ENCODE measurements at places on chromosomes 6 and 20. TPM values are rescaled to one million over a fixed set of nuclear protein-coding genes. Genes with fewer than 3 reads are reported as not detected.

- DNase-seq: no peak
These were observed 4.0 kb upstream of the UBD start for GRCh38 chr6:29563435-29563965.

Gene DLL1
- 25.0 TPM for total RNA-seq

DNA sequence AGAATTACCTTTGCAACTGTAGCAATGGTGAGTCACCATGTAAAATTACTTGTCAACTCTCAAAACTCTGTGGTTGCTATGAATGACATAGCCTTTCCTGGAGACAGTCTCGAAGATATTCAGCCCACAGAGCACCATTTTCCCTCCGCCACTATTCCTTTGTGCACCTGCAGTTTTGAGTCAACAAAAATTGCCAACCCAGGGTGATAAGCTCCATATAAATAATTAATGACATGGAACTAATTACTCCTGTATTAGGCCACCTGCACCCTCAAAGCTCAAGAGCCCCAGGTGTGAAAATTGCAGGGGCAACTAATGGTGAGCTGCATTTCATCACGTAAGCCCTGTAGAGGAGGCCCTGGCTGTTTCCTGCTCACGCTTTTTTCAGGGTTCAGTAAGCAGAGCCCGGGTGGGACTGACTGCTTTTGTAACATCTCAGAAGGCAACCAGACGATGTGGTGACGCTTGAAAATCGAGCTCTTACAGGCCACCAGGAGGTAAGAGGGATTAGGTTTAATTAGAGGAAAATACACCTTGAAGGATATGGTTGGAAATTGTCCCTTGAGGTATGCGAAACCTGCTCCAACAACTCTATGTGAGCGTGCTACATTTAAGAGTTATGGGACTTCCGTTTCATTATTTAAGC, 70.8 kb downstream of the BMP2 start:
- DNase-seq: no peak

DNA sequence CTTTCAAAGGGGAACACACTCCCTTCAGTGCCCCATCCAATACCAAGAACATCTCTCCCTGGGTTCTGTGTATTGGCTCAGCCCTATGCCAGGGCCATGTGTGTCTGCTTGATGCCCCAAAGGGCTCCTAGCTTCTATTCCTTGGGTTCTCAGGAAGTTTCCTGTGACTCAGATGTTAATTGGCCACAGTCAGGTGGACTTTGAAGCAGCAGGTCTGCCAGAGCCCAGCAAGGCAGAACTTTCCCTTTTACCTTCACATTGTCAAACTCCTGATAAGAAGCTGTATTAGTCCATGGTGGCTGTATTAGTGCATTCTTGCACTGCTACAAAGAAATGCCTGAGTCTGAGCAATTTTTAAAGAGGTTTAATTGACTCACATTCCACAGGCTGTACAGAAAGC, 116.0 kb upstream of the PTPRT start:
- DNase-seq: no peak

Gene ENPP5
- 9.6 TPM for total RNA-seq

DNA sequence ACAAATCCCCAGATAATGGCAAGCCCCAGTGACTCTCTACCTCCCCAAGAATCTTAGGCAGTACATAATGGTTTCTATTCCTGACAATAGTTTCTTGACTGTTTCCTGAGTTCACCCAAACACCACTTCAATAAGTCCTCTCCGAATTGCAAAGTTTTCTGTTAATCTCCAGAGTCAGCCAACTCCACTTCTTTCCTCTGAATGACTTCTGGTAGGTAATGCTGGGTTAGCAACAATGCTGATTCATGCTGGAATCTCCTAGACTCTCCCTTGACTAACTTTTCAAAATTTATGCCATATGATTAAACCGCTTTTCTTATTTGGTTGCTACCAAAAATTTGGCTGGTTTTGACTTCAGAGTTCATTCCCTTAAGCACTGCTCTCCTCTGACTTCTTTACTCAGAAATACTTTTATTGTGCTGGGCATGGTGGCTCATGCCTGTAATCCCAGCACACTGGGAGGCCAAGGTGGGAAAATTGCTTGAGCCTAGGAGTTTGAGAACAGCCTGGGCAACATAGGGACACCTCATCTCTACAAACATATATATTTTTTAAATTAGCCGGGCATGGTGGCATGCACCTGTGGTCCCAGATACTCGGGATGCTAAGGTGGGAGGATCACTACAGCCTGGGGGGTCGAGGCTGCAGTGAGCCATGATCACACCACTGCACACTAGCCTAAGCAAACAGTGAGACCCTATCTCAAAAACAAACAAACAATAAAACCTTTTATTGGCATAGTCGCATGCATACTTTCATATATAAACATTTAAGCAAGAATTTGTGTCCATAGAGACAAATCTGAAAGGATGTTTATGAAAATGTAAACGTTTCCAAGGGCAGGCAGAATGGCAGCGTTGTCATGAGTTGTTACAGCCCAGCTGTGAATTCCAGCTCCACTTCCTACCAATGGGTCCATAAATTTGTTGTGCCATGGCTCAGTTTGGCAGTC, 249.3 kb upstream of the PLN start:
- DNase-seq: no peak

DNA sequence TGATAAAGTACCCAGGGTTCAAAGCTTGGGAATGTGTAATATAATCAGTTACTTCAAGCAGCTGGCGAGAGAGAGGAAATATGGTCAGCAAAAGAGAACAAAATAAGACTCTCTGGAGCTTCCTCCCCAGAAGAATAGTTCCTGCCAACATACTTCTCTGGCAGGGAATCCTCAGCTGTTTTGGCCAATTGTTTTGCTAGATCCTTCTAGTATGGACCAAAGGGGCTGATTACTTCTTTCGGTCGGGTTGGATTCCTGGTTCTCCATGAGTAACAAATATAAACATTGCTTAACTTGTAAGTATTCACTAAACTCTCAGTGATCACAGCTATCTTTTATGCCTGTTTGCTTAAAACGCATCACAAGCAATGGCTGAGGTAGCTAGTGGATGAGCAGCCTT, 31.4 kb upstream of the FBXO9 start:
- DNase-seq: peak; percentile 75

DNA sequence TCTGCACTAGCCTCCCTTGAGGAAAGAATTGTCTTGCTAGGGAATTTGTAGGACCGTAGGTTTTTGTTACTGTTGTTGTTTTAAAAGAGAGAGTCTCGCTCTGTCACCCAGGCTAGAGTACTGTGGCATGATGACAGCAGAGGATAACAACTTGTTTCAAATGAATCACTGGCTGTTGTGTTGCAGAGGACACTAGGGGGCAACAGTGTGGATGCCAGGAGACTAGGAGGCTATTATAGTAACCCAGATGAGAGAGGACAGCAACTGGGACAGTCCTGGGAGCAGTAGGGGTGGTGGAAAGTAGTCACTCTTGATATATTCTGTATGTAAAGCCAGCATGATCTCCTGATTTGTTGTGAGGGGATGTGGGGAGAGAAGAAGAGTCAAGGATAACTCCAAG, 41.8 kb upstream of the LAMA4 start:
- peak; percentile 53 for DNase-seq

DNA sequence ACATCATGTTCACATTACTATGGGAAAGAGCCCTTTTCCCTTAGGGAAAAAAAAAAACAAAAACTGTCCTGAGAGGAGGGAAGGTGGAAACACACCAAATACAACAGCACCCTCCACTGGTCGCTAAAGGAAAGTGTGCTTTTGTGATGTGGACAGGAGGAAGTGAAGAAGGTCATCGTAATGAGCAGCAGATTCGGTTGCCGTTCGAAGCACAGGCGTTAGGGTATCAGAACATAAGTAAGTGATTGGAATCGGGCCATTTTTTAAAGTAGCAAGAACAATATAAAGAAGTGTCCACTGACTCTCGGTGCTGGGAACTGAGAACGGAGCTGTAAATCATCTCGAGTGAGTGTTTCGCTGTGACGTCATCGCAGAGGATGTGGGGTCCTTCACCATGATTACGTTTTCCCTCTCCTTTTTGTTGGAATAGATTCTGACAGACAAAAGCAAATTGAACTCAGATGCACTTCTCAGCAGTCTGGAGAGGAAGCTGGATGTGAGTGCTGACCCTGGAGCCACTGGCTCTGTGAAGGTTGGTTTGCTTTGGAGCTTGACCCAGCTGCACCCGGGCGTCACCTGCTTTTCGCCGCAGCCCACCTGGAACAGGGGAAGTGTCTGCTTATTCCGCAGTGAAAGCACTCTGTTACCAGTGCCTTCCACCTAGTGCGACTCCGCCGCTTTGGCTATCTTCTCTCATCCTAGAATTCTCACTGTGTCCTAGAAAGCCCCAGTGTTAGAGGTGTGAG, 203.6 kb upstream of the GMDS start:
- peak; percentile 82 for DNase-seq

DNA sequence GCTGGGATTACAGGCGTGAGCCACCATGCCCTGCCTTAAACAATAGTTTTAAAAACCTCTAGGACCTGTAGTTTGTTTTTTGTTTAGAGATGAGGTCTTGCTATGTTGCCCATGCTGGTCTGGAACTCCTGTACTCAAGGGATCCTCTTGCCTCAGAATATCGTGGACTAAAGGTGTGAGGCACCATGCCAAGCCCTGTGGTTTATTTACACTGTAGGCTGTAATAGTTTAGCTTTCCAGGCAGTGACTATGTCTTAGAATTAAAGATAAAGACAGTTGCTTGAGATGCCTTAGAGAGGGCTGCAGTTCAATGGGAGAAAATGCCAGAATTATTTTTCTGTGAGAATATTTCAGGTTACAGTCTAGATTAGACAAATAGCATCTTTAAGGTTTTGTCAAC, 72.9 kb downstream of the SGK1 start:
- DNase-seq: no peak

Gene SLC44A4
- total RNA-seq: 1.7 TPM

GRCh38 chr6:136294621-136295020, 5.0 kb upstream of the BCLAF1 start:
- DNase-seq: no peak

Gene PRDM13
- not detected for total RNA-seq

GRCh38 chr6:166851426-166851825, 104.9 kb downstream of the RNASET2 start:
- no peak for DNase-seq

Gene FUT9
- under 0.01 TPM for total RNA-seq

DNA sequence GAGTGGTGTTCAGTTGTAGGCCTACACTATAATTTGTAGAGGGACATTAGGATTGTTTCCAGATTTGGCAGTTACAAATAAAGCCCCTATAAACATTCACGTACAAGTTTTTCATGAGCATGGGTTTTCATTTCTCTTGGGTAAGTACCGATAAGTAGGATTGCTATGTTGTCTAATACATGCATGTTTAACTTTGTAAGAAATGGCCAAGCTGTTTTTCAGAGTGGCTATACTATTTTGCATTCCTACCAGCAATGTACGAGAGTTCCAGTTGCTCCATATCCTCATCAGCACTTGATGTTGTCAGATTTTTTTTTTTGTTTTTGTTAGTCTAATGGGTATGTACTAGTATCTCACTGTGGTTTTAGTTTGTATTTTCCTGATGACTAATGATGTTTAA, 11.2 kb upstream of the APCDD1L start:
- DNase-seq: no peak

- DNase-seq: no peak
These were observed 228.2 kb downstream of the RFPL4B start for GRCh38 chr6:112575309-112575834.

Gene AKAP12
- total RNA-seq: 107 TPM

DNA sequence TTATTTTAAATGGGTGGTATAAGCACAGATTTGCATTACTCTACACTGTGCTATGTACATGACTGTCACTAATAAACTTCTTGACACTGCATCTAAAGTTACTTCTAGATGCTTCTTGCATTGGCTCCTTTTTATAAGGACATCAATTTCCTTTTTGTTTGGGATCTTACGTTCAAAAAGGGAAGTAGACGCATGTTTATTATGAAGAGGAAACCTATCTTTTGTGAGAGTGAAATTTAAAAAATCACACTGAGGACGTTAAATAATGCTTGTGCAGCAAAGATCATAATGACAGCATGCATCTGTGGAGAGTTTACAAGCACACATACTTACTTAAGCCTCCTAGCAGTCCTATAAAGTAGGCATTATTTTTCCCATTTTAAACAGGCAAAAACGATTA, 479.5 kb downstream of the CD83 start:
- no peak for DNase-seq

GRCh38 chr6:116447496-116448011, 13.6 kb upstream of the CALHM6 start:
- no peak for DNase-seq

DNA sequence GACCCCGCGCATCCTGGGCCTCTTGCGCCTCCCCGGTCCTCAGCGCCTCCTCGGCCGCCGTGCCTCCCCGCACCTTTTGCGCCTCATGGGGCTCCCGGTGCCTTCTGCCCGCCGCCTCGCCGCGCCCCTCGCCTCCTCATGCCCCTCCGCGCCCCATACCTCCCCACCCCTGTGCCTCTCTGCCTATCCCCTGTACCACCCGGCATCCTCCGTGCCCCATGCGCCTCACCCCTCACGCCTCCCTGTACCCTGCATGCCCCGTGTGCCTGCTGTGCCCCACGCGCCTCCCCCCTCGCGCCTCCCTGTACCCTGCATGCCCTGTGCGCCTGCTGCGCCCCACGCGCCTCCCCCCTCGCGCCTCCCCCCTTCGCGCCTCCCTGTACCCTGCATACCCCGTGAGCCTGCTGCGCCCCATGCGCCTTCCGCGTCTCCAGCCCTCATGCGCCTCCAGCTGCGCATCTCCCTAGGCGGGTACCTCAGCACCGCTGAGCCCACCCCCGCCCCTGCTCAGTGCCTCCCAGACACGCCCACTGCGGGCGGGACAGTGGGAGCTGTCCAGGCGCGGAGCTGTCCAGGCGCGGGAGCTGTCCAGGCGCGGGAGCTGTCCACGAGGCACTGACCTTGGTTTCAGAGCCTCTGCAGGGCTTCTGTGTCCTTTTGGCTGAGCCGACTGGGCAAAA, 37.1 kb downstream of the IGF2R start:
- DNase-seq: peak; percentile 83

Gene ZNF165
- total RNA-seq: 0.72 TPM

Gene BPIFB1
- total RNA-seq: 158 TPM

DNA sequence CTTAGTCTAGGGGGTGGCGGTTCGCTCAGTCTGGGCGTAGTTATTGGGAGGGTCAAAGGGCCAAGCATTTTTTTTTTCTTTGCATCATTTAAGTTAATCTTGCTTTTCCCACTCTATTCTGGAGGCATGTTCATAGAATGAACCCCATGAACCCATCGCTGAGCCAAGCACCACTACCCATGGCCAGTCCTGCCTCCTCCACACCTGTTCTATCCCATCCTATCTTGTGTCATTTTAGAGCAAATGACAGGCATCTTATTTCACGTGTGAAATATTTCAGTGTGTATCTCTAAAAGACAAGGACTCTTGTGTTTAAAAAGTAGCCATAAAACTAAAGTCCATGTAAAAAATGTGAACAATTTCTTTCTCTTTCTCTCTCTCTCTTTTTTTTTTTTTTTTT, 13.9 kb downstream of the SRC start:
- DNase-seq: peak; percentile 56

Gene PAK1IP1
- 13.1 TPM for total RNA-seq

GRCh38 chr6:106170030-106170791, 84.1 kb downstream of the PRDM1 start:
- DNase-seq: no peak

DNA sequence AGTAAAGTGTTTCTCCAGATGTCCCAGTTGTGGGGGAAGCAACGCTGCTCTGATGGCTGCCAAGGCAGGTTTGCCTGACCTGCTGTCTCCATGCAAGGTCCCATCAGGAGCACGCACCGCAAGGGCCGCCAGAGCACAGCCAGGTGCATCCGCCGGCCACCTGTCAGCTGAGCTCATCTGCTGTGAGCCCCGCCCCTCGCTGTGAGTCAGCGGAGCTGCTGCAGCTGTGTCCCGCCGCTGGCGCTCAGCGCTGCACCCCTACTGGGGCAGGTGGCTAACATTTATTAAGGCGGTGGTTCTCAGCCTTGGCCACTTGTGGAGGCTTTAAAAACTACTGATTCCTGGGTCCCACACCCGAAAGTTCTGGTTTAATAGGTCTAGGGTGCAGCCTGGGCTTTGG, 225.7 kb downstream of the UST start:
- DNase-seq: peak; percentile 92
